GM23248 (cell line): ENCODE measurements at places on chromosomes 3 and 15.

DNA sequence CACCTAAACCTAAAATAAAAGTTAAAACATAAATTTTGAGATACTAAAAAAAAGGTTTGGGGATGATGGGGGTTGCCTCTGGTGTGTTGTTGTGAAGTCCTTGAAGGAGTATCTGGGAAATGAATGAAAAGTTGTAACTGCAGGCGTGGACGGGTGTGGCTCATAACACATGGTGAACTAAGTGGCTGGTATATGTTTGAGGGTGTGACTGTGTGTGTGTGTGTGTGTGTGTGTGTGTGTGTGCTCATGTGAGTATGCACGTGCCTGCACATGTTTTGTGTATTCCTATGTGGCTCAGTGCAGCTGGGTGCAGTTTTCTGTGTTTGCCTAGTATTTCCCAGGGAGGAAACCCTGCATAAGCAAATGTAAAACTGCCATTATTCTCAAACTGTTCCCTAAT, 229.9 kb upstream of the TRIM42 start:
- H3K27ac ChIP-seq: no peak overlapping the region
- H3K4me3 ChIP-seq: no peak overlapping the region
- H3K27me3 ChIP-seq: no peaks in the 10 kb centered on the region
- no peak for DNase-seq
- no peaks in the 10 kb centered on the region for H3K36me3 ChIP-seq

GRCh38 chr15:71757741-71758530, 52.4 kb upstream of the NR2E3 start:
- DNase-seq: no peak
- peaks cover 23% of the 10 kb centered on the region for H3K4me1 ChIP-seq
- H3K27me3 ChIP-seq: no peaks in the 10 kb centered on the region
- no peaks in the 10 kb centered on the region; the same call in 1 of the 2 replicates for H3K36me3 ChIP-seq

GRCh38 chr3:35670408-35670965, 31.2 kb downstream of the ARPP21 start:
- no peak overlapping the region for H3K27ac ChIP-seq
- H3K27me3 ChIP-seq: no peaks in the 10 kb centered on the region

DNA sequence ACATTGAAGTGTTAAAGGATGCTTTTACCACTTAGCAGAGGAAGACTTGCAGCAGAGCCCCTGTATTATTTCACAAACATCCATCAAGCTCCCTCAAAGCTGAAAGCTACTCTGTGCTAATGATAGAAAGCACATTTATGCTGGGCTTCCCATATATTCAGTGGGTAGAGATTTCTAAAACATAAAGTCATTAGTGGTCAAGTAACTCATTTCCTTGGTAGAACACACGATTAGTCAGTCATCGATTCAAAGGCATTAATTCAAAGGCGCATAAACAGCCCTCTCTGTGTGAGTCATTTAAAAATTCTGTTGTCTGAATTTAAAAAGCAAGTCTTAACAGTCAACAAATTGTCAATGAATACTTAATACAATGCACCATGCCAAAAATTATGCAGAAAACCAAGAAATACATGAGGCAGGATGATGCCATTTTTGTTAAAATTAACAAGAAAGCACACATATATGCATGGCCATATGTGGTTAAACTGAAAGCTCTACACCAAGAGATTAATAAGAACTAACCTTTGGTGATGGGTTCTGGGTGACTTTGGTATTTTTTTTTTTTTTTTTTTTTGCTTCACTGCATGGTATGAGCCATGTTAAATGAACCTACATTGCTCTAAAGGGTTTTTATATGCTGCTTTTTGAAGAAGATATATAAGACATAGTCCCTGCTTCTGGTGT, 61.7 kb downstream of the LDHAL6B start:
- H3K4me3 ChIP-seq: peak overlapping the region; percentile 51
- DNase-seq: peak; percentile 76
- H3K36me3 ChIP-seq: peaks cover 35% of the 10 kb centered on the region
- H3K4me1 ChIP-seq: peaks cover 14% of the 10 kb centered on the region
- H3K27ac ChIP-seq: peak overlapping the region; percentile 43

DNA sequence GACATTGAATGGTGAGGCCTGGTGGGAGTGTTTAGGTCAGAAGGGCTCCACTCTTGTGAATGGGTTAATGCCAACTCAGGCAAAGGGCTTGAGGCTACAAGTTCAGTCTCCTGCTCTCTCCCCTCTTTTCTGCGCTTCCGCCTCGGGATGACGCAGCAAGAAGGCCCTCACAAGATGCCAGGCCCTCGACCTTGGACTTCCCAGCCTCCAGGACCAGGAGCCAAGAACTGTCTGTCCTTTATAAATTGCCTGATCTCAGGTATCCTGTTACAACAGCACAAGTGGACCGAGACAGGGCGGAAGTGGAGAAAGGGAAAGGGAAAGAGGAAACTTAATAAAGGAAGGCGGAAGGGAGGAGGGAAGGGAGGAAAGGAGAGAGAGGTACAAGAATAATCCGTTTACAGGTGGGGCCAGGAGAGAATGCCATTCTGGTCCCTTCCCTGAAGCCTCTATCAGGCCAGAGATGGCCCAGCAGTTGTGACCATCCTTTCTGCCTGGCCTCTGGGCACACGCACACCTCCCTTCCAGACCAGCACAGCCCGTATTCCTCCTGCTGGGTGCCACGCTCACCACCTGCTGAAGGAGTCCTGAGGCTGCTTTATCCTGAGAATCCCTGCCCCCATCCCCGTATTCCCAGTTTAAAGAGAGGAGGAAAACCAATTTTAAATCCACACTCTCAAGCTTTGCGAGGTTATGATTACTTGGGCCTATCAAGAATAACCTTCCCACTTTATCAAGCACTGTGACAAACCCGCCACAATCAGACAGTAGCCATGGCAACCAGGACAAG, 64.2 kb downstream of the OXNAD1 start:
- H3K36me3 ChIP-seq: no peaks in the 10 kb centered on the region; the same call in 1 of the 2 replicates
- H3K27me3 ChIP-seq: no peaks in the 10 kb centered on the region
- no peak for DNase-seq
- H3K4me1 ChIP-seq: peaks cover 18% of the 10 kb centered on the region
- no peak overlapping the region for H3K4me3 ChIP-seq
